ENCODE measurements at places on chromosomes 5 and 9.

- DNase-seq: no peak
These were observed 55.3 kb downstream of the ERAP1 start for GRCh38 chr5:96752341-96753016.

GRCh38 chr5:16477541-16477940 is 11.9 kb upstream of the ZNF622 start:
- DNase-seq: no peak

GRCh38 chr5:66947458-66947857 is 249.1 kb downstream of the CD180 start:
- DNase-seq: no peak

GRCh38 chr5:40916226-40916625 is 6.9 kb downstream of the C7 start:
- DNase-seq: no peak

DNA sequence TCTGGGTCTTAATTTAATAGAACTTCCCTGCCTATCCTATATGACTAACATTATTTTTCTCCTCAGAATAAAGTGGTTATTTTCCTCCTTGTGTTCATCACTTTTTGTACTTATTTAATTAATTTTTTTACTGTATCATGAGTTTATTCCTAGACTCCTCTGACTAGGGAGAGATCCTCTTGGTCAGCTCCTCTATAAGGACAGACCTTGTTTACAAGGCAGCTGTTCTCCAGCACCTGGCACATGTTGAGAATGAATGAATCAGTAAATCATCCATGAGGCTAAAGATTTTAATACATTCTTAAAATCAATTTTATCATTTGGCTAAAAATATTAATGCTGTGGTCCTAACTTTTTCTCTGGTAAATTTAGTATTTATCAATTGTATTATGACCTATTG is 139.8 kb downstream of the NUDT12 start:
- DNase-seq: no peak

DNA sequence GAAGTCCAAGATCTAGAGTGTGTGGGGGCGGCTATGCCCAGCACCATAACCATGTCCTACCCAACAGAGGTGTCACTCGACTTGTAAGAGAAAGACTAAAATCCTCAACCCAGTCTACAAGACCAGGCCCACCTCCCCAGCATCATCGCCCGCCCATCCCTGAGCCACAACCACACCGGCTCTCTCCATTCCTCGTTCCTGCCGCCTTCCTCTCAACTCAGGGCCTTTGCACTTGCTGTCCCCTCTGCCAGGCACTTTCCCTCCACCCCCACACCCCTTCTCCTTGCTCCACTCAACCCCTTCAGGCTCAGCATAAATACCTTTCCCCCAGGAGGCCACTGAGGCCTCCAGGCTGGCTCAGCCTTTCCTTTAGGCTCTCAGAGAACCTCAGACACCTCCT is 69.3 kb downstream of the PAX5 start:
- DNase-seq: no peak

DNA sequence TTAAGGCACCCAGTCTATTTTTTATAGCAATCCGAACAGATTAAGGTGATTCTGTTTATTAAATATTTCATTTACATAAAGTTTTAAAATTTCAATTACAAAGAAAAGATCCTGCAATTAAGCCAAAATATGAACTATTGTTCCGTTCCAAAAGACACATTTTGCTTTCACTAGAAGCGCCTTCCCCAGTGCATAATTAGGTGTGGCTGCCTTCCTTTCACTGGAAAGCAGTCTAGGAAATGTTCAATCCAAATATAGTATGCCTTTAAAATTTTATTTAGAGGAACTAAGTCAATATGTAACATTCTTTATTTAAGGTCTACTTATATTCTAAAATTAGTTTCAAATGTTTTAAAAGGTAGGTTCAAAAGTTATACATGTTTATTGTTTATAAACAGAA is 7.6 kb downstream of the CTNNAL1 start:
- DNase-seq: no peak

DNA sequence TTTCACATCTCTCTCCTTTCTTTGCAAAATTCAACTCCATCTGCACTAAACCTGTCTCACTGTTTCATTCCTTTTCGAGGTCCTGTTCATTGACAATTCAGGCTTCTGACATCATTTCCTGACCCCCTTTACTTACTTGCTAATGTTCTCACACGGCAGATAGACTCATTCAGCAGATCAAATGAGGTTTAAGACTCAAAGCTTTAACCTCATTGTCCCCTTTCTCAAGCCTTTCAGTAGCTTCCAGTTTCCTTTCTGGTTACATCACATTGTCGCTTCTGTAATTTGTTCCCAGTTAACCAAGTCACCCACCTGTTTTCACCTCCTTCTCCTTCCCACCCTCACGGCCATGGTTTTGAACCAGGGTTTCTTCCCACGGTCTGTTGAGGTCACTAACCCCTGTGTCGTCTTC is 143.4 kb upstream of the OTULINL start:
- DNase-seq: no peak

DNA sequence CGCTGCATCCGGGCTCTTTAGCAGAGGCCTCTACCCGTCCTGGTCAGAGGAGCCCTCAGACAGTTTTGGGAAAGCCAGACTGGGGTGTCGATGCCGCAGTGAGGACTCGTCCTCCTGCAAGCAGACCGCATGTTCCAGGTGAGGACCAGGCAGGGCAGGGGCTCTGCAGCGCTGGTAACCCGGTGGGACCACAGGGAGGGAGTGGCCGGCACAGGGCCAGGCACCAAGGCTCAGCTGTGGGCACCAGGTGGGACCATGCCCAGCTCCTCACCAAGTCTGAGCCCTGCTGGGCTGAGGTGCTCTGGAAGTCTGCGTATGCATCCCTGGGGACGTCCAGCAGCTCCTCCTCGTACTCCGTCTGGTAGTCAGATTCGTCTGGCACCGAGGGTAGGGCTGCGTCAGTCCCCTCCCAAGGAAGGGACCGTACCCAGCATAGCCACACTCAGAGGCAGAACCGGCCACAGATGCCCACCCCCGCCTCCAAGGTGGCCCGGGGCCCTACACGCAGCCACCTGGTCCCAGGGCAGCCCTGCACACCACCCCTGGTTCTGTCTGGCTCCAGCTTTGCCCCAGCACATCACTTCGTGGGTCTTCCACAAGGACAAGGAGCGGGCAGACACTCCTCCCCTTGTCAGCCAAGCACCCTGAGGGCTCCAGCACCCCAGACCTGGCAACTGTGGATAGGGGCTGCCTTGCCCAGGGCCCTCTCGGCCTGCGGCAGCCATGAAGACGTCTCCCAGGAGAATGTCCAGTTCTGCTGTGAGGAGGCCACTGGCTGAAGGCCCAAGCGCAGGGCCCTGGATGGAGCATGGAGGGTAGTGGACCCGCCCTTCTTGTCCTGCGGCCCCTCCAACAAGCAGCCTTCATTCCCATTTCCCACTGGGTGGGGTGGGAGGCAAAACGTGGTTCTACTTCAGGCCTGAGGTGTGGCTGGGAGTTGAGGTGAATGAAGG is 1.5 kb upstream of the NSMF start:
- no peak for DNase-seq

- no peak for DNase-seq
These were observed 491.0 kb upstream of the CLINT1 start for GRCh38 chr5:158349987-158350386.

- no peak for DNase-seq
These were observed 41.4 kb downstream of the SYK start for GRCh38 chr9:90842996-90843395.

- no peak for DNase-seq
These were observed 19.8 kb upstream of the IL33 start for GRCh38 chr9:6195714-6196360.

DNA sequence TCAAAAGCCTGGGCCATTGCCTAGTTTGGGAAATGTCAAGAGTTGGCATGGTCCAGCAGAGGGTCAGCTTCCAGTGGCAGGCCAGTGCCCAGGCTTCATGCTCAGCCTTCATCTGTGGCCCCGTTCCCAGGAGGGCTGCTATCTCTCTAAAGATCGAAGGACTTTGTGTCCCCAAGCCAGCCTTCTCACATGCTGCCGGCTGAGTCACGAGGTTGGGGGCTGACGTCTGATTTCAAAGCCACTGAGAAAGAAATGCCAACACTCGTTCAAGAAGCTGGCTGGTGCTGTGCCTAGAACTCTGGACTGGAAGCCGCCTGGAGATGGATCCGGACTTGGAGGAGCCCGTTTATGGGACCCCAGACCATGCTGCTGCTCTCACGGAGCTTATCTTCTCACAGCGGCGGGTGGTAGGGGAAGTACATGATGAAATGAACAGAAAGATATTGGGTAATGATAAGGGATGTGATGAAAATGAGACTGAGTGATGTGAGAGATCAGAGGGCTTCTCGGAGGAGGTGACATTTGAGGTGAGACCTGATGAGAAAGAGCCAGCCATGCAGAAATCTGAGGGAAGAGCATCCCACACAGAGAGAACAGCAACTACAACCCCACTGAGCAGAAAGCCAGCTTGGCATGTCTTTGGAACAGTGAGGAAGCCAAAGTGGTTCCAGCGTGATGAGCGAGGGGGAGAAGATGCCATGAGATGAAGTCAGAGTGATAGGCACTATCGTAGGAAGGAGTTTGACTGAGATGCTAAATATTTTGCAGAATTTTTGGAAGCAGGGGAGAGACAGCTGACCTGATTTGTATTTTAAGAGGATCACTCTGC is 54.9 kb upstream of the BOD1 start:
- DNase-seq: peak; percentile 58

- DNase-seq: peak; percentile 60
These were observed 87.0 kb downstream of the ZNF618 start for GRCh38 chr9:113963017-113963620.

GRCh38 chr5:39175273-39175955 is 43.9 kb downstream of the FYB1 start:
- no peak for DNase-seq

- DNase-seq: no peak
These were observed 52.9 kb upstream of the PTPDC1 start for GRCh38 chr9:94031380-94031779.

- DNase-seq: no peak
These were observed 951 bp downstream of the UNC13B start for GRCh38 chr9:35162605-35163315.

DNA sequence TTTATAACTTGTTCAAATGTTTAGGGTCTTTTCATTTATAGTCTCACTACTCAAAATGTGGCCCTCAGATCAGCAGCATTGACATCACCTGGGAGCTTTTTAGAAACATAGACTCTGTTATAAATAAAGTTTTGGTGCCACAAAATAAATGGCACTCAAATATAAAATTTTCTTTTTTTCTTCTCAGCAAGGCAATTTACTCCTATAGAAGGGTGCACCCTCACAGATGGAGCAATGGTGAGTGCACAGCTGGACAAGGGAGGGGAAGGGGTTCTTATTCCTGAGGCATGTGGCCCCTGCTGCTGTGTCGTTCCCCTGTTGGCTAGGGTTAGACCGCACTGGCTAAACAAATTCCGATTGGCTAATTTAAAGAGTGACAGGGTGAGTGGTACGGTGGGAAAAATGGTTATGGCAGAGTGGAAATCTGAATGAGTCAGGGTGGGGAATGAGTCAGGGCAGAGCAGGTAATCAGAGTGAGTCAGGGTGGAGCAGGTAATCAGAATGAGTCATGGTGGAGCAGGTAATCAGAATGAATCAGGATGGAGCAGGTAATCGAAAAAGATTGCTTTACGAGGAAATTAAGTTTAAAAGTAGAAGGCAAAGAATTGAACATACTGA is 31.8 kb upstream of the C7 start:
- DNase-seq: no peak

DNA sequence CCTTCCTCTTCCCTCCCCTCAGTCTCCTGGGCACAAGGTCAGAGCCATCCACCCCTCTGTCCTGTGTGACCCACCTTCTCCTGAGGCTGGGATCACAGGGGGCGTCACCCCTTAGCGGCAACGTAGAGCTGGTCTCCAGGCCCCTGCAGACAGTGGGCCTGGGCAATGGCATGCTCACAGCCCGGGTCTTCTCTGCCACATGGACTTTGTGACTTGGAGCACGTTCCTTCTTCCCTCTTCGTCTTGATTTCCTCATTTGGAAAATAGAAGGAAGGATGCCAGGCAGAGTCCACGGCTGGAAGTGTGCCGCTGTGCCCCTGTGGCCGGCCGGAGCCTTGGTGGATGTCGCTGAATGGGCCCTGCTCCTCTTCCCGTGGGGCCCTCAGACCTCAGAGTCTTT is 10.0 kb downstream of the RXRA start:
- no peak for DNase-seq

DNA sequence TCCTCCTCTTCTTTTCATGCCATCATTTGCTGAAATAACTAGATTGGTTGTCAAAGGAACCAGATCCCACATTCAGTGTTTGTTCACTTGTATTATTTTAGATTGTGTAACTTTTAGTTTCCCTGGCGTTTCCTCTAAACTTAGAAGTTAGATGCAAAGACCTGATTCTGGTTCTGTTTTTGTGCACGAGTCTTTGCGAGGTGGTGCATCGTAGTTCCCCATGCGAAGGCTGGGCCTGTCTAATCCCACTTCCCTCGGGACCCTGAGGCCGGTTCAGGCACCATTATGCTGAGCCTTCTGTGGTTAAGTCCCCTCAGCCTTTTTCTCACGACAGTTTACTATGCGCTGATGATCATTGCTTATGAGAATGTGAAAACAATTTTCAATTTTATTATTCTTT is 219.1 kb upstream of the OTULINL start:
- DNase-seq: no peak

GRCh38 chr5:139911425-139912120 is 116.0 kb downstream of the PSD2 start:
- no peak for DNase-seq

GRCh38 chr5:18487928-18488480 is 853.7 kb downstream of the TAF11L14 start:
- no peak for DNase-seq

- no peak for DNase-seq
These were observed 197.1 kb downstream of the CAVIN4 start for GRCh38 chr9:100774962-100775361.

DNA sequence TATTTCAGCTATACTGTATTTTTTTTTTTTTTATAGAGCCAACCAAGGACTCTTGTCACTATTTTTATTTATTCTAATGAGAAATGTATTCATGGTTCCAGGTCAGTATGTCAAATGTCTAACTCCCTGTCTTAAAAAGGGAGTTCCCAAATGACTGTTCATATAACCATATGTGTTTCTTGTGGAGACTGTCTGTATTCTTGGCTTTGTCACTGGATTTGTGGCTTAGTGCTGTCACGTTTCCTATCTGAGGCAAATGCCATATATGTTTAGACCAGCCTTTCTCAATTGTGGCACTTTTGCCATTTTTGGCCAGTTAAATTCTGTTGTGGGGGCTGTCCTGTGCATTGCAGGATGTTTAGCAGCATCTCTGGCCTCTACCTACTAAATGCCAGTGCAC is 3.1 kb downstream of the GCNT1 start:
- DNase-seq: no peak

GRCh38 chr9:101350285-101350684 is 34.5 kb downstream of the BAAT start:
- DNase-seq: no peak

DNA sequence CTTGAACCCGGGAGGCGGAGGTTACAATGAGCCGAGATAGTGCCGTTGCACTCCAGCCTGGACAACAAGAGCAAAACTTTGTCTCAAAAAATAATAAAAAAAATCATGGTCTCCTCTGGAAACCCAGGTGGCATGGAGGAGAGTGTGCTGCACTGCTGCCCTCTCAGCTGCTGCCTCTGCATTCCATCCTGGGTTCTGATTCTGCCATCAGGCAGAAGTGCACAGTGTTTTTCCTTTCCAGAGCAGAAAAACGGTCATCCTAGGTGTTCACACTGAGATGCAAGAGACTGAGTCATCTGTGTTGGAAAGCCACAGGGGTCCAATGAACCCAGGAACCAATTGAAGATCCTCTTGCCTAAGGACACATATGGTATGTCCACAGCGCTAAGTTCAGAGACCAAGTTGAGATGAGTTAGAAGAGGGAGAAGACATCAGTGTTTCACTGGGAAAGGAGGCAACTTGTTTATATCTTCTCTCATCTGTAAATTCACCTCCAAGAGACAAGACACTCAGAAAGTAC is 88.8 kb upstream of the DMRT1 start:
- no peak for DNase-seq

- no peak for DNase-seq
These were observed 113.2 kb downstream of the SLC12A2 start for GRCh38 chr5:128196791-128197190.
